GM04503 (cell line): ENCODE measurements at places on chromosomes 1 and 21.

DNA sequence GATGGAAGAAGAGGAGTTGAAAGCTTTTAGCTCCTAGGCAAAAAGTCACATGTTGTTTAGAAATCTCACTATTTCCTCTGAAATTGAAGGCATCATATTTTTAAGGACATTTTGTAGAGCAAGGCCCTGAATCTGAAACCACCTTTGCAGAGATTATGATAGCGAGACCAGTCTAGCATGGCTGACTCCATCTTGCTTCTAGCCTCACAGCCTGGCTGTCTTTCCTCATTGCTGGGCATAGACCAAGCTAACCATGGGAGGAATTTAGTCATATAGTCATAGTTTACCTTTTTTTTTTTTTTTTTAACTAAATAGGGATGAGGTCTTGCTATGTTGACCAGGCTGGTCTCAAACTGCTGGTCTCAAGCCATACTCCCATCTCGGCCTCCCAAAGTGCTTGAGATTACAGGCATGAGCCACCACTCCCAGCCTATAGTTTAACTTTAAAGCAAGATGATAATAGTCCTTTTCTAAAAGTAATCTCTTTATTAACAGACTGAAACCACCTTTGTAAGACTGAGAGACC is 42.2 kb upstream of the ZNF326 start:
- DNase-seq, result no peak

DNA sequence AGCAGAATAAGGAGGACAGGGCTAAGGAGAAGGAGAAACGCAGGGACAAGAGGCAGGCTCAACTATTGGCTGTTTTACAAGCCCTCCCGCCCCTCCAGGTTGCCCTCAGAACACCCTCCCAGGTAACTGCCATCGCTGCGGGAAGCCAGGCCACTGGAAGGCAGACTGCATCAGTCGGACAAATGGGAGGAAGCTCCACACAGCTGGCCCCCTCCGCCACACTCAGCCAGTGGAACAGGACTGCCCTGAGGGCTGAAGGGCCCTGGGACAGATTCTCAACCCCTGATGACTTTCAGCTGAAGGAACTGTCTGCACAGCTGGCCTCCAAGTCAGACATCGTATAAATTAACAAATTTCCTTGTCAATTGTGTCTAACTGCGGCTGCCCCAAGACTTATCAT is 21.8 kb downstream of the LRRC3 start:
- DNase-seq, result no peak

DNA sequence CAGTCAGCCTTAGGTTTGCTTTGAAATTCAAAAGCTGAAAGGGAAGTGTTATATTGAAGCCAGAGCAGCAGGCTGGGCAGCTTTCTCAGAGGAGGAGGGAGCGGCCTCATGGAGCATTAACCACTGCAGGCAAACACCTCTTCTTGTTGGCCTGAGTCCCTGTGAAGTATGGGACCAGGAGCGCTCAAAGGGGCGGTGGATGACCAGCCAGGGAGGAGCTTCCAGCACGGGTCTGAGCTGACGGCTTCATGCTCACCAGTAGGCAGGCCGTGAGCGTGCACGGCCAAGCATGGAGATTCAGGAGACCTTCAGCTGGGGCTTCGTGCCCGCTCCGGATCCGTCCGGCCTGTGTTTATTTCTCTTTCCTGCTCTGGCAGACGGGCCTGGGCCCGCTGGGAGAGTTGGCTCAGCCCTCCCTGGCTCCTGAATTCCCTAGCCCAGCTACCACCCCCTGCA is 245.2 kb downstream of the TRABD2B start:
- DNase-seq, result no peak

GRCh38 chr1:157090196-157090647 is 9.4 kb downstream of the ETV3L start:
- peak; percentile 54 for DNase-seq
